ENCODE measurements at places on chromosomes 4 and X. TPM values are rescaled to one million over a fixed set of nuclear protein-coding genes. Genes with fewer than 3 reads are reported as not detected.

- DNase-seq = no peak
These were observed 2441.7 kb downstream of the ARAP2 start for GRCh38 chr4:33802578-33802977.

DNA sequence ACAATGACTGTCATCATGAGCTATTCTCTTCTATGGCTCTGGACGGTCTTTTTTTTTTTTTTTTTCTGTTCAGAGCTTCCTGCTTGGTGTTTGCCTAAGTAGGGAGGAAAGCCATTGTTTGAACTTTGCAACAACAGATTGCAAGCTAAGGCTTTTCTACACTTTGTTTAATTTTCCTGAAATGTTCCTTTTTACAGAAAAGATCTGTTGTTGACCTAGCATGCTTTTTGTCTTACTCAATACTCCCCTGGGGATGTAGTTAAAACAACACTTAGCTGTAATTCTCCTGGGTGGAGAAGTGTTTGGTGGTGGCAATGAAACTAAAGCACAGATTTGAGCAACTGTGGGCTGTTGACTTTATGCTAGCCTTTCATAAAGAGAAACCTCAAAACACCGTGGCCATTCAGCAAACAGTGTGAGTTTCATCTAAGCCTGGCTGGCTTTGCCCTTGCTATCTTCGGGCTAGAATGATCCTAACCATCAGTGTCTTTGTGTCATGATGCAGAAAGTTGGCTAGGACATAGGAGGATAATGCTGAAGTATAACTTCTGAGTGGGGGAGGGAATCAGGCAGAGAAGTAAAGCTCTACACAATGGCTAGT lies 110.5 kb downstream of the ANXA3 start:
- DNase-seq = no peak

DNA sequence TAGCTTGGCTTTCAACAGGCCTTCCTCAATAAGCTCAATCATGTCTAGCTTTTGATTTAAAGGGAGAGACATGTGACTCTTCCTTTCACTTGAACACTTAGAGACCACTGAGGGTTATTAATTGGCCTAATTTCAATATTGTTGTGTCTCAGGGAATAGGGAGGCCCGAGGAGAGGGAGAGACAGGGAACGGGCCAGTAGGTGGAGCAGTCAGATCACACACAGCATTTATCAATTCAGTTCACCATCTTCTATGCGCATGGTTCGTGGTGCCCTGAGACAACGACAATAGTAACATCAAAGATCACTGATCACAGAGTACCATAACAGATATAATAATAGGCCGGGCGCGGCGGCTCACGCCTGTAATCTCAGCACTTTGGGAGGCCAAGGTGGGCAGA lies 17.8 kb downstream of the ZNF81 start:
- DNase-seq = no peak

DNA sequence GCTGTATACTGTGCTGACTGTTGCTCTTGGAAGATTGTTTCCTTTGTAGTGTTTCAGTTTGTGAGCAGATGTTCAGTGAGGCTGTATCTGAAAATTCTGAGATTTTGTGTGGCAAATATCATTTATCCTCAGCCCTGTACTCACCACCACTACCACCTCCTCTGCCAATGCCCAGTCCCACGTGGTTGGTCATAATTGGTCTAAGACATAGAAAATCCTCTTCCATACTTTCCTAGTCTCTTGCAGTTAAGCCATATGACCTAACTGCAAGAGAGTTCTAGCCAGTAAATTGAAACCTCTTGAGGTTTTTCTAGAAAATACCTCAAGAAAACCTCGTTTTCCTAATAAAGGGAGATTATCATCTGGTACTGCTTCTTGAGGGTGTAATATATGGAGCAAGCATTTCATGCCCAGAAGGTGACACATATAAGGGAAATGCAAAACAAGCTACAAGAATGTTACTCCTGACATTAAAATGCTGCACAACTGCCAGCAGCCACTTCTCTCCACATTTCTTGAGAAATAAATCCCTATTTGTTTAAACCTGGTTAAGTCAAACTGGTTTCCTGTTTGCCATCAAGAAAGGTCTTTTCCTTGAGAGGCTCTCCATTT lies 32.8 kb downstream of the ABCE1 start:
- DNase-seq = no peak

UTP3 gene
- total RNA-seq = 23.2 TPM

ADAM29 gene
- total RNA-seq = not detected
